ENCODE measurements at places on chromosomes 3 and 15. TPM values are rescaled to one million over a fixed set of nuclear protein-coding genes. Genes with fewer than 3 reads are reported as not detected.

DNA sequence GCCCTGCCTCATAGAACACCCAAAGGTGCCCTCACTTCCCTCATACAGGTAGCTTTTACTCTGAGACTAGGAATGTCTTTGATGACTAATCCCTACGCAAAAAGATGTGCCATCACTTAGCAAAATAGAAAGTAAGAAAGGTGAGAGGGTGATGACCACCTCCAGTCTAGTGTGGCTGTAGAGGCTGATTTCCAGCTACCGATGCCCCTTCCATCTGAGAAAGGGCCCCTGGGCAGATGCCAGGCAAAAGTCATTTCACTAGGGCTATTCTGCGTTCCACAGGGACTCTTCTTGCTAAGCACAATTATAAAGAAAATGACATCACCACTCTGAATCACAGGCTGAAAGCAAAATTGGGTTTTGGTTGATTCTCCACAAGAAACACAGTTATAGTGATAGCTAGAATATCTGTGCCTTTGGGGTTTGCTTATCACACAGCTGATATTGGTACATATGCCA is 77.4 kb downstream of the RBPMS2 start:
- no peak for DNase-seq

DNA sequence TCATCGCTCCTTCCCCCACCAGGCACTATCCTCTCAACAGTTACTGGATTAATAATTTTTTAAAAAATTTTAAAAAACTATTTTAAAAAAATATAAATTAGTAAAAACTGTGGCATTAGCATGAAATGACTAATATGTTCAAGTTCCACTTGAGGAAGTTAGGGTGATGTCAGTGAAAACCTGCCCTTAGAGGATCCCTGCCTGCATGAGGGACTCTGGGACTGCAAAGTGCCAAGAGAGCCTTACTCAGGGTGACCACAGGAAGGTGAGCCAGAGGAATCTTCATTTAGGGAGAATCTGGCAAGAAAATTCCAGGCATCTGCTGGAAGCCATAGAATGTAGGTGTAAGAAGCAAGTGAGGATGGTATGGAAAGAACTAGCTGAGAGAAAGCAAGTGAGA is 157.7 kb upstream of the BCL6 start:
- no peak for DNase-seq

- DNase-seq: no peak
Measured at GRCh38 chr15:61253186-61253585, 24.1 kb upstream of the RORA start.

DNA sequence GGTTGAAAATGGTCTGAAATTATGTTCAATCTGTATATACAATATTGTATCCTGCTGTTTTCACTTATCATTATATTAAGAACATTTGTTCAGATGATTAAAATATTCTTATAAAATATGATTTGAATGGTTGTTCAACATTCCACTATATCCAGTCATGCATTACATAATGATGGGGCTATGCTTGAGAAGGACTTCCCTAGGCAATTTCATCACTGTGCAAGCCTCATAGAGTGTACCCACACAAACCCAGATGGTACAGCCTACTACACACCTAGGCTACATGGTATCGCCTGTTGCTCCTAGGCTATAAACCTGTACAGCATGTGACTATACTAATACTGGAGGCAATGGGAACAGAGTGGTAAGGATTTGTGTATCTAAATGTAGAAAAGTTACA is 30.5 kb downstream of the SLC7A14 start:
- no peak for DNase-seq

DNA sequence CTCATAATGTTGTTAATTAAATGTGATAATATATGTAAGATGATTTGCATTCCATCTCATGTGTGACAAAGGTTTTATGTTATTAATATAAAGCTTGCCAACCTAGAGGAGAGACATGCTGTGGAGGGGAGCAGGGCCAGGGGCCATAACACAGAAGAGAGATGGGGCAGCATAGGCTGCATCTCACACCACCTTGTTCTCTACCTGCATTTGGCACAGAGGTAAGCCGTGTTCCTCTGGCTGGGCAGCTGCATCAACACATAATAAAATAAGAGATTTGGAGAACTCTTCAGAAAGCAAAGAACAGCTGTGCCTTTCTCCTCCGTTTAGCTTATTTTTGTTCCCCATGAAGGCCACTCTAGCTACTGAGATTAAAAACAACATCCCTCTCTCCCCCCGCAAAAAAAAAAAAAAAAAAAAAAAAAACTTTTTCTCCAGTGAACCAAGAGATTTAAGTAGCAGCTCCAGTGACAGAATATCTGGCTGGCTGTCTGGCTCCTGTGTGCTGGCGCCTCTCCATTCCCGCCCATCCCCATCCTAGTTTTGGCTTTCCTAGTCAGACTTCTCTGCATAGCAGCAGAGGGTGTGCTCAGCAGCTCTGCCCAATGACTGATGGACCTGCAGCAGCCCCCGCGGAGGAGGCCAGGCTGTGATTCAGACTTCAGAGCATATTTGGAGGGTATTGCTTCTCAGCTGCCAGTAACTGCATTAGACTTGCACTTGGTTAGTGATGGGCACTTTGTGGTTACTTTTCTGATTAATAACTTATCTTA is 52.2 kb upstream of the STXBP5L start:
- no peak for DNase-seq

DNA sequence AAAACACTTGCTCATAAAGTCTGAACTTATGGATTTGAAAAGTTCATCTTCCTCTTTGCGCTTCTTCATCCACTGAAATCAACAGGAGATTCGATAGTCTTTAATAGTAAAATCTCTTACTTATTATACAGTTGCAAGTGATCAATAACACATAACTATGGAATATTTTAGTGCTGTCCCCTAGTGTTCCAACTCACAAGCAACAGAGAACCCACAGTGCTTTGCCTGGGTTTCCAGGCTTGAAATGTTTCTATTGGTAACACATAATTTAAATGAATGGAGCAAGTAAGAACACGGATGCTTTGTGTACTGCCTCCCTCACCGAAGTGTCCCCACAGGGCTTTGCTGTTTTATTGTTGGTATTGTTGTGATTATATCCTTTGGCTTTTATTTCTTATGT is 93.5 kb downstream of the WDR72 start:
- DNase-seq: peak; percentile 70

GRCh38 chr3:48088056-48088748 is 72.0 kb upstream of the MAP4 start:
- DNase-seq: peak; percentile 26

- no peak for DNase-seq
Measured at GRCh38 chr3:7272203-7272602, 411.3 kb downstream of the GRM7 start.

GRCh38 chr3:102511168-102511567 is 76.4 kb downstream of the ZPLD1 start:
- DNase-seq: no peak

DNA sequence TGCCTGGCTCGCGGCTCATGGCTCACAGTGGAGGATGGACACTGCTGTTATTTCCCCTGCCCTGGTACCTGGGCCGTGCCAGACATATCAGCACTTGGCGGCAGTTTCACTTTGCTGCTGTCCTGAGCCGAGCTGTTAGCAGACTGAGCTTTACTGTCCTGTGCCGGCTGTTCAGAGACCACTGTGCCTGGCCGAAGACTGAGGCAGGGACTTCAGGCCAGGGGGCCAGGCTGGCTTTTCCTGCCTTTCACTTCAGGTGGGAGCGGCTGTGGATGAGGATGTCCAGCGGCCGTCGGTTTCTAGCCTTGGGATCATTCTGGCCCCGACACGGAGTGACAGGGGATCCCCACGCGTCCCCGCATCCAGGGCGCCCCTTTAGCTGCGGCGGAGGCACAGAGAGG is 1.1 kb downstream of the ATP10A start:
- no peak for DNase-seq

GRCh38 chr3:14553871-14554270 is 13.7 kb upstream of the GRIP2 start:
- no peak for DNase-seq

GRCh38 chr15:79881254-79881653 is 15.6 kb downstream of the MTHFS start:
- no peak for DNase-seq

GRCh38 chr3:23219117-23219516 is 16.0 kb downstream of the UBE2E2 start:
- no peak for DNase-seq

- DNase-seq: no peak
Measured at GRCh38 chr3:114809668-114810413, 337.2 kb downstream of the ZBTB20 start.

DNA sequence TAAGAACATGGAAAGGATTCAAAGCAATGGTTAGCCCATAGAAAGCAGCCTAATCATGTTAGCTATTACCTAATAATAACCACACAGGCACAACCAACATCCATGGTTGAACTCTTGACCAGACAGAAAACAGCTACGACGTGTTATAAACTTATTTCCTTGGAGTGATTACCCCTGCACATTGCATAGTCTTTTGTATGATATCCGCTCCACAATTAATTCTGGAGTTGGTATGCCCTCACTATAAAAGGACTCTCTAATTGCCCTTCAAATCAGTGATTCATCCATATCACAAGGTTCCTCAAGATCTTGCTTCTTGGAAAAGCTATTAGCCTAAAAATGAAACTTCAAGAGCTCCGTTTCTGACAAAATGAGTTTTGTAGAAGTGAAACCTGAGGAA is 117.9 kb downstream of the SYNPR start:
- DNase-seq: no peak

GRCh38 chr15:36497901-36498300 is 81.5 kb upstream of the CDIN1 start:
- no peak for DNase-seq

- no peak for DNase-seq
Measured at GRCh38 chr3:27625864-27626263, 96.3 kb downstream of the EOMES start.

Gene LRRC57
- total RNA-seq: 12.5 TPM

Gene PHLDB2
- 36.2 TPM for total RNA-seq

Gene GBE1
- 47.9 TPM for total RNA-seq

Gene ARGFX
- not detected for total RNA-seq

Gene SI
- total RNA-seq: not detected

Gene A4GNT
- total RNA-seq: not detected

Gene NECTIN3
- total RNA-seq: 41.3 TPM

Gene BBX
- total RNA-seq: 110 TPM

Gene COPG1
- total RNA-seq: 205 TPM

Data from SK-MEL-5 (cell line).